NAMALWA (cell line): ENCODE measurements at places on chromosomes 3 and 15.
A peak's percentile ranks its signal among the peaks of the same experiment; 100 is the strongest.

- DNase-seq = no peak
Observed at GRCh38 chr3:85159376-85159775, 200.6 kb downstream of the CADM2 start.

DNA sequence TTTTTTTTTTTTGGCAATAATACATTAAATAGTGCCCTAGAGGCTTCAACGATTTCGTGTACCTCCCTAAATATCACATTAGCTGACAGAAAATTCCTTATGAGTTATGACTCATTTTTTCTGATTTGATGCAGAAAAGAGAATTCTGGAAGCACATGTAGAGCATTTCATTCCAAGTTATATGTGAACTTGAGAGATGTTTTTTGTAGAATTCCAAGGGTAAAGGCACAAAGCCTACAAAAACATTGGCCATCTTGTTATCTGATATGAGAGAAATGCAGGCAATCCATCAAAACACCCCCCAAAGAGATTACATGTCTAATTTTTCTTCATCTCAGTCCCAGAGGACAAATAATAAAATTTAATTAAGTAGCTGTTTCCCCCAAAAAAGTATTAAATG is 6.7 kb upstream of the PFN2 start:
- no peak for DNase-seq

DNA sequence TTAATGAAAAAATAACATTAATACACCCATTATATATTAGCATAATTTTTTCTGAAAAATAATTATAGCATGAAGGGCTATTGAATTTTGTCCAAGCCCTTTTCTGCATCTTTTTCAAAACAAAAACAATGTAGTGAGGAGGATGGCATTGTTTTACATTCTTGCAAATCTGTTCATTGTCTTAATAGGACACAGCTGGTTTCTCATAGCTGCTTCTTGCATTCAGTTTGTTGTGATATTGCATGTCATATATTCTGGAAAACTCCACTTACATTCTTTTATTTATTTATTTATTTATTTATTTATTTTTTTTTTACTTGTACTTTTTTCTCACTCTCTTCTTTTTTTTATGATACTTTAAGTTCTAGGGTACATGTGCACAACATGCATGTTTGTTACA is 107.4 kb downstream of the NR1D2 start:
- no peak for DNase-seq

DNA sequence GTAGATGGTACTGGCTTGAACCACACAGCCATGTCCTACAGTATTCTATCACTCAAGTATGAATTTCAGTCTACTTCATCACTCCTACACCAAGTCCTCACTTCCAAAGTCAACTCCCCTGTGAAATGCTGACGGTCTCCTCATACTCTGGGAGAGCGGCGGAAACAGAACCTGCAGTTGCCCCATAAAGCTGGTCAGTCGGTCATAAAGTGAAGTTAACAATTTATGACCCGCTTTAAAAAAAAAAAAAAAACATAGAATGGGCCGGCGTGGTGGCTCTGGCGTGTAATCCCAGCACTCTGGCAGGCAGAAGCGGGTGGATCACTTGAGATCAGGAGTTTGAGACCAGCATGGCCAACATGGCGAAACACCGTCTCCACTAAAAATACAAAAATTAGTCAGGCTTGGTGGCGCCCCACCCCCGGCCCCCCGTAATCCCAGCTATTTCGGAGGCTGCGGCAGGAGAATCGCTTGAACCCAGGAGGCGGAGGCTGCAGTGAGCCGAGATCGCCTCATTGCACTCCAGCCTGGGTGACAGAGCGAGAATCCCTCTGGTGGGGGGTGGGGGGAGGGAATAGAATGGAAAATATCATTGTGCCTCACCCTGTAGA is 2.1 kb downstream of the TRANK1 start:
- no peak for DNase-seq

DNA sequence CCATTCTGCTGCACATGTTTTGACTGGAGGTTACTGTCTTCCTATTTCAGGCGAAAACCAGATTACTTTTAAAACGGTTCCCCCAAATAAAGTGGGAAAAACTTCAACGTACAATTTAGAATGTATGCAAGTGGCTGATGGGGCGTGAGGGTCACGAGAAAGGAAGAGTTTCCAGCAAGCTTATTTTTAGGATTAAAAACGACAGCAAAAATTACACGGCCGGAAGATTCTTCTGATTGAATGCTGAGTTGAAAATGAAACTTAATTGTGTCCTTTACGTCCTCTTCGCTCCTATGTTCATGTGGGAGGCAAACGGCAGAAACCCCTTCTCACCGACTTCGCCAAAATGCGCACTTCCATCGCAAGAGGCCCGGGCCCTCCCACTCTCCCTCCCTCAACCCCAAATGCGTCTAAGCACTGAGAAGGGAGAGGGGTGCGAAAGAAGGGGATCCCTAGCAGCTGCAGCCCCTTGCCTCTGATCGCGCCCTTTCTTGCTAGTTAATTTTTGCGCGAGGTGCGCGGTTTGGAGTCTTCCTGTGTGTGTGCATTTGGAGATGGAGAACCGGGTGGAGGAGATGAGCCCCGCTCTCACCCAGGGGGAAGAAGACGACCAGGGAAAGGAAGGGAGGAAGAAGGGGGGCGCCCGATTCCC is 656 bp downstream of the CD47 start:
- peak; percentile 69 for DNase-seq

DNA sequence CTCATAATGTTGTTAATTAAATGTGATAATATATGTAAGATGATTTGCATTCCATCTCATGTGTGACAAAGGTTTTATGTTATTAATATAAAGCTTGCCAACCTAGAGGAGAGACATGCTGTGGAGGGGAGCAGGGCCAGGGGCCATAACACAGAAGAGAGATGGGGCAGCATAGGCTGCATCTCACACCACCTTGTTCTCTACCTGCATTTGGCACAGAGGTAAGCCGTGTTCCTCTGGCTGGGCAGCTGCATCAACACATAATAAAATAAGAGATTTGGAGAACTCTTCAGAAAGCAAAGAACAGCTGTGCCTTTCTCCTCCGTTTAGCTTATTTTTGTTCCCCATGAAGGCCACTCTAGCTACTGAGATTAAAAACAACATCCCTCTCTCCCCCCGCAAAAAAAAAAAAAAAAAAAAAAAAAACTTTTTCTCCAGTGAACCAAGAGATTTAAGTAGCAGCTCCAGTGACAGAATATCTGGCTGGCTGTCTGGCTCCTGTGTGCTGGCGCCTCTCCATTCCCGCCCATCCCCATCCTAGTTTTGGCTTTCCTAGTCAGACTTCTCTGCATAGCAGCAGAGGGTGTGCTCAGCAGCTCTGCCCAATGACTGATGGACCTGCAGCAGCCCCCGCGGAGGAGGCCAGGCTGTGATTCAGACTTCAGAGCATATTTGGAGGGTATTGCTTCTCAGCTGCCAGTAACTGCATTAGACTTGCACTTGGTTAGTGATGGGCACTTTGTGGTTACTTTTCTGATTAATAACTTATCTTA is 52.2 kb upstream of the STXBP5L start:
- DNase-seq = no peak

GRCh38 chr15:74785194-74786032 is 3.5 kb downstream of the CSK start:
- DNase-seq = peak; percentile 61

DNA sequence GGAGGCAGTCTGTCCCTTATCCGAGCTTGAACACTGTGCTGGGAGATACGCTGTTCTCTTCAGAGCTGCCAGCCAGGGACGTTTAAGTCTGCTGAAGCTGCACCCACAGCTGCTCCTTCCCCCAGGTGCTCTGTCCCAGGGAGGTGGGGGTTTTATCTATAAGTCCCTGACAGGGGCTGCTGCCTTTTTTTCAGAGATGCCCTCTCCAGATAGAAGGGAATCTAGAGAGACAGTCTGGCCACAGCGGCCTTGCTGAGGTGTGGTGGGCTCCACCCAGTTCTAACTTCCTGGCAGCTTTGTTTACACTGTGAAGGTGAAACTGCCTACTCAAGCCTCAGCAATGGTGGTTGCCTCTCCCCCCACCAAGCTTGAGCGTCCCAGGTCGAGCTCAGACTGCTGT is 319.9 kb upstream of the GRM7 start:
- DNase-seq = no peak

DNA sequence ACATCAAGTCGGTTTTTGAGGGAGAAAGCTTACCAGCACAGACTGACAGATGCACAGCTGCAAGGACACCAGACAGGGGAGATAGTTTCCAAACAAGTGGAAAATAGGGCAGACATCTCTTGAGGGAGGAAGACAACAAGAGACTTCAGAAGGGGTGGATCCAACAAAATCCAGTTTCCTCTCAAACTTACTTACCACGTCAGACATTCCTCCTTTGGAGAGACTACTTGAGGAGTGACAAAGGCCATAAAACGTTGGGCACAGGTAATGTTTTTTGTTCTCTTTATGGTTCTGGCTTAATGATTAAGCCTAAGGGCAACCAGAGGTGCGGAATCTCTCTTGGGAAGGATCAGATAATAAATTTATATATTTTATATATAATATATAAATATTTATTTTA is 76.1 kb downstream of the CD200 start:
- DNase-seq = no peak

GRCh38 chr15:90686435-90687218 is 30.5 kb upstream of the BLM start:
- DNase-seq = peak; percentile 52

- no peak for DNase-seq
Observed at GRCh38 chr15:33114374-33114717, 80.2 kb downstream of the FMN1 start.

DNA sequence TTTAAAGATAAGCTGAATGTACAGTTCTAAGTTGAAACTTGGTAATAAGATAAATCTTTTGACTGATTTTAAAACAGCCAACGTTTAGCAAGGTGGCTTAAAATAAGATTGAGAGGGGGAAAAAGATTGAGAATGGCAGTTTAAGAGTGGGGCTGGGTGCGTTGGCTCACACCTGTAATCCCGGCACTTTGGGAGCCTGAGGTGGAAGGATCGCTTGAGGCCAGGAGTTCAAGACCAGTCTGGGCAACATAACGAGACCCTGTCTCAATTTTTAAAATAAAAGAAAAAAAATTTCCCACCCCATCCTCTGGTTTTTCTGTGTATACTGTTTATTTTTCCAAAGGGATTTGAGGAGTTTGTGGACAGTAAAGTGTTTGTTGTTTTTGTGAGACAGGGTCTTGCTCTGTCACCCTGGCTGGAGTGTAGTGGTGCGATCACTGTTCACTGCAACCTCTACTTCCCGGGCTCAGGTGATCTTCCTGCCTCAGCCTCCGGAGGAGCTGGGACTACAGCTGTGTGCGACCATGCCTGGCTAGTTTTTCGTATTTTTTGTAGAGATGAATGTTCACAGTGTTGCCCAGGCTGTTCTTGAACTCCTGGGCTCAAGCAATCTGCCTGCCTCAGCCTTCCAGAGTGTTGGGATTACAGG is 3.0 kb downstream of the MAPK6 start:
- DNase-seq = peak; percentile 27

- no peak for DNase-seq
Observed at GRCh38 chr3:55183201-55183600, 255.3 kb upstream of the LRTM1 start.

GRCh38 chr3:31235062-31235700 is 297.5 kb upstream of the STT3B start:
- DNase-seq = no peak

DNA sequence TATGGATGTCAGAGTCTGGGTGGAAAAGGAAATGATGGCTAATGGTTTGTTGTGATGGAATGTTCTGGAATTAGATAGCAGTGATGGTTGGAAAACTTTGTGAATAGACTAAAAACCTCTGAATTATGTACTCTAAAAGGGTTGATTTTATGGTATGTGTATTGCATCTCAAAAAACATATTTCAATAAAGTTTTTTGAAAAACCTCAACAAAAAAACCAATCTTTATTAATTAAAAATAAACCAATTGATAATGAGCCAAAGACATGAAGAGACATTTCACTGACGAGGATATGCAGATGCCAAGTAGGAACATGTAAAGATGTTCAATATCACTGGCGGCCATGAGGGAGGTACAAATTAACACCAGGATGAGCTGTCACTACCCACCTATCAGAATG is 70.0 kb upstream of the STIMATE start:
- DNase-seq = no peak
